ENCODE measurements at places on chromosomes 2 and 18.

DNA sequence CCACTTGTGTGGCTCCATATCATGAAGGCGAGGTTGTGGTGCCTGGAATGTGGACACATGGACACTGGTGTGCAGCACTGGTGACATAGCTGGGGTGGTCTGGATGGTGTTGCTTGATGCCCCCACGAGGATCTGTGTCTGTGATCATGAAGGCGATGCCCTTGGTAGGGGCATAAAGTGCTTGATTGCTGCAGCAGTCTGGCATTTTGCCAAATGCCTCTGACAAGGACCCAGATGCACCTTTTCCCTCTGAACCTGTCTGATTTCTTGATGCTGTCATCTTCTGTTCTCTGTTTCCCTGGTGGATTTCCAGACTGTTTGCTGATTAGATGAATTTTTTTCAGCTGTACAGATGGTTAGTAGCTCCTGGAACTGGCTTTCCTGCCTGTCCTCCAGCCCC lies 752.0 kb upstream of the HS6ST1 start:
- no peak for DNase-seq

DNA sequence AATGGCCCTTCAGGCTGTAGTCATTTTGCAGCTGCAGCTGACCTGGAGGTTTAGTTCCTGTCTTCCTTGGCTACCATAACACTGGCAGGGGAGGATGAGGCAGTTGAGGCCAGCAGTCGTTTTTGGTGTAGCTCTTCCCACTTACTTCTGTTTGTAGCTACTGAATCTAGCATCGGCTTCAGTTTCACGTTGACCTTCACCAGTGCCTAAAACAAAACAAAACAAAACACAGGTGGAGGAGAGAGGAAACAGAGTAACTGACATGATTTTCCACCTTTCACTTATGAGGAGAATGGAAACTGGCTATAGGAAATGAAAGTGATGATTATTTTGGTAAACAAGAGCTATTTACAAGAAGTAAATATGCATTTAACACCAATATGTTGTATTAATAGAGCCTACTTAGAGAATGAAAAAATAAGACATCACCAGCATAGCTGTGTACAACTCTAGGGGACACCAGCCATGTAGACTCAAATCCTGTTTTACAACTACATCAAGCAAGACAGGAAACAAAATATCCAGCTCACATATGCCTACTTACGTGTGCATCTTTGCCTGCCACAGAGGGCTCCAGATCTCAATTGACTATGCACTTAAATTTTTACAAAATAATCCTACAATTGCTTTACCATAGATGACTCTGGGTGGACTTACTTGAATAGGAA lies 236.9 kb downstream of the AGPS start:
- no peak for DNase-seq

- DNase-seq: no peak
These were observed 285.4 kb upstream of the HS6ST1 start for GRCh38 chr2:128604045-128604444.

- DNase-seq: no peak
These were observed 1049.3 kb upstream of the CDH2 start for GRCh38 chr18:29226213-29226612.

GRCh38 chr18:6731222-6731596 lies 1.7 kb downstream of the ARHGAP28 start:
- DNase-seq: no peak

DNA sequence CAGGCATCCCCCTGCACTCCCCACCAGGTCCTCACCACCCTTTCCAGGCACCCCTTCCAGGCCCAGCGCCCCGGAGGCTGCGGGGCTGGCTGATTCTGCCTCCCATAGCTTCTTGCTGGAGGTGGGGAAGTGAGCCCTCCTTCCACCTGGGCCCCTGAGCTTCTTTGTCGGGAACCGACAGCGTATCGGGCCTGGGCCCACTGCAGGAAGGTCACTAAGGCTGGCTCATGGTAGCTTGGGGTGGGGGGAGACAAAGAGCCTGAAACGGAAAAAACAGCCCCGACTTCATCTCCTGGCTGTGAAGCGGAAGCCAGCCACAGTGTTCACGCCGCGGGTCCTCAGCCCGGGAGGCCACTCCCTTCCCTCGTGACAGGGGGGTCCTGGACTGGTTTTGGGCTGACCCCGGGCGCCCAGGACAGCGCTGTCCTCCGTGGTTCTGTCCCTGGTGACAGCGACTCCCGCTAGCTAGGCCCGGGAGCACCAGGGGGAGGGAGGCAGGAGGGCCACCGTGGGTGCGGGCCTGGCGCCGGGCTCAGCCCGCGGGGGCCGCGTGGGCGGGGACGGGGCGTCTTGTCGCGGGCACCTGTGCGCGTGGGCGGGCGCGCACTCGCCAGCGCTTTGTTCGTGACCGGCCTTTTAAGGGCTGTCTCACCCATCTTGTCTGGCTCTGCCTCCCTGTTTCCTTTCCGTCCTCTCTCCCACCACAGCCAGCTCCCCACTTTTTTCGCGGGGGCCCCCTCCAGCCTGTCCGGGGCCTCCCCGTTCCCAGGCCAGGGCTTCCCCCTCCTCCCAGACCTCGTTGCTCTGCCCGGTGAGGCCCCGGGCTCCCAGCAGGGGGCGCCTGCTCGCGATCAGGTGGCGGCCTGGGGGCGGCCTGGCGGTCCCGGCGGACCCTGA lies 64.9 kb downstream of the DNMT3A start:
- DNase-seq: peak; percentile 76

- no peak for DNase-seq
These were observed 13.7 kb downstream of the PMS1 start for GRCh38 chr2:189797902-189798301.

DNA sequence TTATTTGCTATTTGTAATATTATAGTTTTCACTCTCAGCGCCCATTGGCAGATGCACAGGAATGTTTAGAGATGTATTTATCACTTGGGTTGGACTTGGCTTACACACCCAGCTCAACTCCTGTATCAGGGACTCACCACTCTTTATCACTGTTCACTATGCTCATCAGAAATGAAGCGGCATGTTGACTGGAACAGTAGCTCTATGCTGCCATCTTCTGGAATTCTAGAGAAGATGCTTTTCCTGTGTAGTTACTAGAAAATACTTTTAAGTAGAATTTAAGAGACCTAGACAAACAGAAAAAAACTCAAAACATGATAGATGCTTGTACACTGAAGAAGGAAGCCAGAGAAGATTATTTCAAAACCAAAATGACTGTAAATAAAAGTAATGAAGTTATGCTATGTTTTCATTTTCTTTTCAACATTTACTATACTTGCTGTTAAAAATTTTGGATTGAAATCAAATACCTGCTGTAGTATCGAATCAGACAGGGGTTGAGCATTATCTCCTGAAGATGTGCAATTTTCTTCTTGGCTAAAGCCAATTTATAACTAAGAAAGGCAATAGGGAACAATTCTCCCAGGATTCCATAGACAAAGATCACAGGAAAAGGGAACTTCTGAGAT lies 47.4 kb upstream of the NXPH2 start:
- DNase-seq: no peak

GRCh38 chr18:44232500-44232899 lies 448.2 kb upstream of the SETBP1 start:
- DNase-seq: no peak

DNA sequence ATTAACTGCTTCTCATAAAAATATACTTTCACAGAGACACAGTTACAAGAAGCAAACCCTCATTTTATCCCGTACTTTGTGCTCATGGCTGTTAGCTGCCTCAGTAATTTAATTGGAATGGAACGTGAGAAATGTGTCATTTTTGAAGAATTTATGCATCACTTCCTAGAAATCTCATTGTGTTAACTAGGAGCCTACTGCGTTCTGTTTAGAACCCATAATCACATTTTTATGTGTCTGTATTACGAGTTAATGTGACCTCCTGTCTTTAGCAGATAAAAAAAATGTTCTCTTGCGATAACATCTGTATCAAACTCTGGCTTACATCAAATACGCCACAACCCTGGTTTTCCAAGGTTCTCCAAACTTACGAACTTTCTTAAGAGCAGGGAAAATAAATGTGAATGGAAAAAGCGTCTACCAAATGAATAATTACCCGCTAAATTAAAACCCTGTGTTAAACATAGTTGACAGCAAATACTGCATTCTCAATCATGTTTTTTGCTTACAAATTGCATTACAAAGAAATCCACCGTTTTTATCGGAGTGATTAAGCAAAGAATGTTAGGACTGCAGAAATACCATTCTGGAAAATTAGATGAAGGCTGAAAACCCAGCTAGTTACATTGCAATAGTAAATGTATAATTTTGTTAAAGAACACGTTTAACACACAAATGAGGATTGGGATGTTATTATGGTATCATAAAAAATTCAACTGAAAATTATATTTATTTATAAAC lies 12.1 kb upstream of the GBX2 start:
- DNase-seq: no peak

DNA sequence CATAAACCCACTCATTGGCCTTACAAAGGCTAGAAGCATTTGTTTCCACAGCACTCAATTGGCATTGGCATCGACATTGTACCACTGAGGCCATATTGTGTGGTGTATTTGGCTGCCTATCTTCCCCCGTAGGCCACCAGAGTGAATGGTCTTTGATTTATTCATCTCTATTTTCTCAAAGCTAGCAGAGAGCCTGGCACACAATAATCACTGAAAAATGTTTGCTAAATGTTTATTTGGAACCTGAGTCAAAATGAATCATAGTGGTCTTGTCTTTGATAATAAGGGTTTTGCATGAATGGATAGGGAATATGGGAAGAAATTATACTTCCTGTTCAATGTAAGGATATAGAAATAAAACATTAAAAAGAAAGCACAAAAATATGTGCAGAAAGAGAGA lies 107.3 kb upstream of the SLC8A1 start:
- DNase-seq: no peak

DNA sequence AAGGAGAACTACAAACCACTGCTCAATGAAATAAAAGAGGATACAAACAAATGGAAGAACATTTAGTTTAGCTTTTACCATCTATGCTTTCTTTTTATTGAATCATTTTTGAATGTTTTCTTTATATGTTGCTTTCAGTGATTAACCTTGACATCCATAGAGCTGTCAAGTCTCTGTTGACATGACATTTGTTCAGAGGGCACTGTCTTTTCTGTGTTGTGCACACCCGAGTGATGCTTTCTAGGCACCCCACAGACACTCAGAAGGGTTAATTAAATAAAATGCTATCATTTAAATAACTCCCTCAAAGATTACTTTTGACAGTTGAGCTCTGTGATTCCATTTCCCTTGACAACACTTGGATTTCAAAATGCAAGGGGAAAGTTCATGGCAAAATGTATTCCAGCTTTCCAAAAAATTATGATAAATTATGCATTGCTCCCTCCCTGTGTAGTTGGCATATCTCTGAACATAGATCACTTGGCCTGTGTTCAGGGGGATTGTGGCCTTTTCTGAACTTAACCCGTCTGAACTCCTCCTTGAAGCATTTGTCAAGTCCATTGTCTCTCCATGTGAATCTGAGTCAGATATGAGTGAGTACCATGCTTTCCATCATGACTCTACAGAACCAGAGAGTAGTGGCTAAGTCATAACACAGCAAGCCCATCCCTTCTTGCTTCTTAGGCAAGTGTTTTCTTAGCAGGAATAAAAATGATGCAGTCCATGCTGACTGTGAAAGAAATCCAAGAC lies 372.6 kb downstream of the RPRM start:
- no peak for DNase-seq

GRCh38 chr2:160076914-160077313 lies 14.5 kb upstream of the PLA2R1 start:
- no peak for DNase-seq

DNA sequence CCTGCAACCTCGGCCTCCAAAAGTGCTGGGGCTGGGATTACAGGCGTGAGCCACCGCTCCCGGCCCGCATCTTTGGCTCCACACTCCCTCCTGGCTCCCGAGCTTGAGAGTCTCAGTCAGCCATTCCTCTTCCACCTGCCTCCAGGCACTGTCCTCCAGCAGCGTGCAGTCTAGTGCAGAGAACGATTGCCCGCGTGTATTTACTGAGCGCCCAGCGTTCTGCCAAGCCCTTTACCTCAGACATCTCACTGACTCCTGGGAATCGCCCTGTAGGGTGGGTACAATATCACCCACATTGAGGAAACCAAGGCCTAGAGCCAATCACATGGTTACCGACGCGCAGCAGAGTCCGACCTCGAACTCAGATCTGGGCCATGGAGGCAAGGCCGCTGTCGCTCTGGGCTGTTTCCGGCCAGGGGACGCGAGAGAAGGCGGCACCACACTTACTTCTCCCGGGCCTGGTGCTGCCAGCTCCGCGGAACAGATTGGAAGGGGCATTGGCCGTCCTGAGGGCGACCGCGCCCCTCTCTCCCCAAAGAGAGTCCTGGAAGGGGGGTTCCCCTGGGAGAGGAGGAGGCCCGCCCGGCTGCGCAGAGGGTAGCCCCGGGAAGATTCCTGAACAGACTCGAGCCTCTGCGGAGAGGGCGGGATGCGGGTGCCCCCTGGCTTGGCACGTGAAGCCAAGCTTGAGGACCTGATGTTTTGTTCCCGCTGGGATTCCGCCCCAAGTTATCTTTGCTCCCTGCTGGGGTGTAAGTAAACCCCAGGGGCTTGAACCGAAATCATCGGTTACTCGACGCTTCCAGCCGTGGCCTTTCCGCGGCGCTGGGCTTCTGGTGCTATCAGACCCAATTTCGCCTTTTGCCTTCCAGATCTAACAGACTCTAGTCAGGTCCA lies 5.2 kb upstream of the DLX2 start:
- no peak for DNase-seq

DNA sequence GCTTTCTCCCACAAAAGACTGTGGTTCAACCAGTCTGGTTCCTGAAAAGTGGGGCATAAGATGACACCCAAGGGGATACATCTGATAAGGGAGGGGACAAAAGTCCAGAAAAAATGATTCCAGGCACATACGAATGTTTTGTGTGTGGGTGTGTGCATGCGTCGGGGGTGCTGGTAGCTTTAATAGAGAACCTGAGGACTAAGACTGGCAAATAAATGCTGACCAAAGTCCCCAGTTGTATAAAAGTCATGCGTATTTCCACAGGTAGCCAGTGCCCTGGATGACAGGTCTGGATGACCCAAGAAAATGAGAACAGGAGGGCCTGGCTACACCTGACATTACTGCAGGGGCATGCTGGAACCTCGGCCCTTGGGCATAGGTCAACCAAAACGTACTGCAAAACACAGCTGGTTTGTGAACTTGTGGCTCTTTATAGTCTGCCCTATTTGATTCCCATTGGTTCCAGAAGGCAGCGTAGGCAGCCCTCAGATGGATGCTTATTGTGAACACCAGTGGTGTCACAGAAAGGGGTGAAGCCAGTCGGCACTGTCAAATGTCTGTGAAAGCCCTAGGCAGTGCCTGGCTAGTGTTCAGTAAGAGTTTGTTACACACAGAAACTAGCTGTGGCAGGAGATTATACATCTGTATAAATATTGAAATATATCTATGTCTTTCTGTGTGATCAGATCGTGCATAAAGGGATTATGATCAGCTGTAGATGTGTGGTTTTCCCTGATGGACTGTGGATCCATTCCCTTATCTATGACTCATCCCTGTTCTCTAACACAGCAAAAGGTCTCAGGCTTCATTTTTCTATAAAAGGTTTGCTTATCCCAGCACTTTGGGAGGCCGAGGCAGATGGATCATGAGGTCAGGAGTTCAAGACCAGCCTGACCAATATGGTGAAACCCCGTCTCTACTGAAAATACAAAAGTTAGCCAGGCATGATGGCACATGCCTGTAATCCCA lies 58.3 kb downstream of the INSIG2 start:
- no peak for DNase-seq

GRCh38 chr2:10007435-10007834 lies 35.9 kb upstream of the KLF11 start:
- no peak for DNase-seq

Data from activated CD8-positive, alpha-beta memory T cell treated with anti-CD3 and anti-CD28 coated beads for 48 hours (primary cell).